ENCODE measurements at places on chromosomes 13 and 19.
A peak's percentile ranks its signal among the peaks of the same experiment; 100 is the strongest.

DNA sequence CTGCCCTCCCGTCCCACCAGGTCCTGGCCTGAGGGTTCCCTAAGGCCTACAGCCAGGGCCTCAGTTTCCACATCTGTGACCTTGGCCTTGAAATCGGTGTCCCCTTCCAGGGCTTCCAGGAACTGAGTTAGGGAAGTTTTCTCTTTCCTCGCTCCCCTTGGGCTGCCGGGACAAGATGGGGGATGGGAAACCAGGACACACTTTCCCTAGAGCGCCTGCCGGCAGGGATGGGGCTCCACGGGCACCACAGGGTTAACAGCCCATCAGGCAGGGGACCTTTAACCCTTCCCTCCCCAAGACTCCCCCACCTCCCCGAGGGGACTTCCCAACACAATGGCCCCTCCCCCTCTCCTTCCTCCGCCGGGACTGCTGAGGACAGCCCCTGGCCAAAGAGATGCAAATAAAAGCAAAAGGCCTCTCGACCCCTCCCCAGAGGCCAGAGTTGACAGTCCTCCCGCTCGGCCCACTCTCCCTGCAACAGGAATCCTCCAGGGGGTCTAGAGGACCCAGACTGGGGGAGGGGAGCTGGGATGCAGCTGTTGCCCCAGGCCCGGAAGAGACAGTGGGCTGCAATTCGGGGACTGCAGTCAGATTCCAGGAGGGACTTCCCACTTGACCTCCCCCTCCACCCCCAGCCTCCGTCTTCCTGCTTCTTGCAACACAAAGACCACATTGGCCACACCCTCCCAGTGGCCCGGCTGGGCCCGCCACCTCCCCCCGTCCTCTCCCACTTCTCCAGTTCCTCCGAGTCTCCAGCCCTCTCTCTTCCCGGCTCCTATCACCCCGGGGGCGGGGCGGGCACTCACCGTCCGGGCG is 3.4 kb downstream of the BBC3 start:
- DNase-seq: no peak

DNA sequence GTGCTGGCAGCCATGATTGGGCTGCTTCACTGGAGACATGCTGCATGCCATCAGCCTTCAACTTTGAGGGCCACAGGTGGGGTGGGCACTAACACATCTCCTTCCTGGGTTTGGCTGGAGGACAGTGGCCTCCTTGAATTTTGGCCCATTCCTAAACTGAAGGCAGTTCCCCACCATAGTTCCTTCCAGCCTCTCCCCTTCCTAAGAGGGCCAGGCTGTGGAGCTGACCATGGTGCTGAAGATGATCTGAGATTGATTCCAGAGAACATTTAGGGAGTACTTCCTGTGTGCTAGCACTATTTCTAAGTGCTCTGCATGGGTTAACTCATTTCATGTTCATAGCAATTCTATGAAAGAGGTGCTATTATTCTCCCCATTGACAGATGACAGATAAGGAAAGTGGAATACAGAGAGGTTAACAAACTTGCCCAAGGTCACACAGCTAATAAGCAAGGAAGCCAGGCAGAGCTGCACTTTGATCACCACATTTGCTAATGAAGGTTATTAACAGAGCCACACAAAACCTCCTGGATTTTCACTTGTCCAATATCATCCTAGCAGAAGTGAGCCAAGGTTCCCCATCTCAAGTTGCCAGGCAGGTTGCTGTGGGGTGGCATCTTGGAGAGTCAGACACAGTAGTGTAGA is 175.3 kb downstream of the ZIC5 start:
- no peak for DNase-seq

GRCh38 chr19:4843647-4843965 is 12.1 kb upstream of the TICAM1 start:
- DNase-seq: no peak

DNA sequence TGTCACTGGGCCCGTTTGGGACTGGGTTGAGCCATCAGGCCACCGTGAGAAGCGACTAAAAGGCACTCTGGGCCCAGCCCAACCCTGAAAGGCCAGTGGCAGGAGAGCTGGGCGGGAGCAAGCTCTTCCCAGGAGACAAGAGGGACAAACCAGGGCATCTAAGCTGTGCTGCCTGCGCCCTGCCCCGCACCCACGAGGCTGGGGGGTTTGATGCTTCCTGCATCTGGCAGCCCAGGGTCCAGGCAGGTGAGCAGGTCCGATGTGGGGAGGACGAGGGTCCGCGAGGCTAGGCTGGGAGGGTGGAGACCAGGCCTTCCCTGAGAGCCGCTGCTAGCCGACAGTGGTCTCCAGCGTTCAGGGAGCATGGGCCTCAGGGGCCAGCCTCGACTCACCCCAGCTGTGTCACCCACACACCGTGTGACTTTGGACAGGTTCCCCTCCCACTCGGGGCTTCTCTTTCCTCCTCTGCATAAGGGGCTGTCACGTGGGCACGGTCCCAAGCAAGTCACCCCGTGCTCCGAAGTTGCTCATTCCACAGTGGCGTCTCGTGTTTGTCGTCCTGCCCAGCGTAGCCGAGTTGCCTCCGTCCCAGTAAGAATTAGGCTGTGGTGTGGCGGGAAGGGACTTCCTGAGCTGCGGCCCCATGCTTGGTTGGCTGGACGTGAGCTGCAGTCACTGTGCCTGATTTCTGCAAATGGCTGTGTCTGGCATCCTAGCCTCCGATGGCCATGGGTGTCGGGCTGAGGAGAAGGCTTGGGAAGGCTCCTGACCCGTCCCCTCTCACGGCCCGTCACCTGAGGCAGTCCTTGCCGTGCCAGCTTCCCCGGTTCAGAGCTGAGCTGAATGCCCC is 15.8 kb downstream of the PLIN4 start:
- no peak for DNase-seq

DNA sequence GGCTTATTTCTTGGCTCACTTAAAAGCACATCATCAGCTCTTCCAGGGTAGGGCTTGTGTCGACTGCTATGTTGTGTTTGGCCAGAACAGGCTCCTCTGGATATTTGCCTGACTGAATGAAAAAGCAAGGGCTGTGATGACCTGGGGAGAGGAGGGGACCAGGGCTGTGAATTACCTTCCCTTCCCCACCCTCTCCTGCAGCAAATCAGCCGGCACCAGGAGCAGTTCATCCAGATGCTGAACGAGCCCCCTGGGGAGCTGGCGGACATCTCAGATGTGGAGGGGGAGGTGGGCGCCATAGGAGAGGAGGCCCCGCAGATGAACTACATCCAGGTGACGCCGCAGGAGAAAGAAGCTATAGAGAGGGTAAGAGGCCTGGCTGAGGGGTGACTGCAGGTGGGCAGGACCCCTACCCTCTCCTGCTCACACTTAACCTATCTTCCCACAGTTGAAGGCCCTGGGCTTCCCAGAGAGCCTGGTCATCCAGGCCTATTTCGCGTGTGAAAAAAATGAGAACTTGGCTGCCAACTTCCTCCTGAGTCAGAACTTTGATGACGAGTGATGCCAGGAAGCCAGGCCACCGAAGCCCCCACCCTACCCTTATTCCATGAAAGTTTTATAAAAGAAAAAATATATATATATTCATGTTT is 4.4 kb downstream of the GADD45GIP1 start:
- DNase-seq: no peak

DNA sequence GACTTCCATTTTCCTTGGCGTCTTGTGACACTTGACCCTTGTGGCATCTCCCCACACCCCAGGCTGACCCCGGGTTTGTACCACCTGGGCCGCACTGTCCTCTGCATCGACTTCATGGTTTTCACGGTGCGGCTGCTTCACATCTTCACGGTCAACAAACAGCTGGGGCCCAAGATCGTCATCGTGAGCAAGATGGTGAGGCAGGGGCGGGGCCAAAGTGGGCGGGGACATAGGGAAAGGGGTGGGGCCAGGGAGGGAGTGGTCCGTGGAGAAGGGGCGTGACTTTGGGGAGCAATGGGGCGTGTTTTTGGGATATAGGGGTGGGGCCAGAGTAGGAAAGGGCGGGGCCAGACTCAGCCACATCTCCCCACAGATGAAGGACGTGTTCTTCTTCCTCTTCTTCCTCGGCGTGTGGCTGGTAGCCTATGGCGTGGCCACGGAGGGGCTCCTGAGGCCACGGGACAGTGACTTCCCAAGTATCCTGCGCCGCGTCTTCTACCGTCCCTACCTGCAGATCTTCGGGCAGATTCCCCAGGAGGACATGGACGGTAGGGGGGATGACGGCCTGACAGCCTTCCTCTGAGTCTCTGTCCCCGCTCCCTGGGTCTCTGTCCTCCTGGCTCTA is 42.8 kb downstream of the TRPM4 start:
- no peak for DNase-seq

- no peak for DNase-seq
Observed at GRCh38 chr19:36169084-36169760, 17.0 kb upstream of the COX7A1 start.

DNA sequence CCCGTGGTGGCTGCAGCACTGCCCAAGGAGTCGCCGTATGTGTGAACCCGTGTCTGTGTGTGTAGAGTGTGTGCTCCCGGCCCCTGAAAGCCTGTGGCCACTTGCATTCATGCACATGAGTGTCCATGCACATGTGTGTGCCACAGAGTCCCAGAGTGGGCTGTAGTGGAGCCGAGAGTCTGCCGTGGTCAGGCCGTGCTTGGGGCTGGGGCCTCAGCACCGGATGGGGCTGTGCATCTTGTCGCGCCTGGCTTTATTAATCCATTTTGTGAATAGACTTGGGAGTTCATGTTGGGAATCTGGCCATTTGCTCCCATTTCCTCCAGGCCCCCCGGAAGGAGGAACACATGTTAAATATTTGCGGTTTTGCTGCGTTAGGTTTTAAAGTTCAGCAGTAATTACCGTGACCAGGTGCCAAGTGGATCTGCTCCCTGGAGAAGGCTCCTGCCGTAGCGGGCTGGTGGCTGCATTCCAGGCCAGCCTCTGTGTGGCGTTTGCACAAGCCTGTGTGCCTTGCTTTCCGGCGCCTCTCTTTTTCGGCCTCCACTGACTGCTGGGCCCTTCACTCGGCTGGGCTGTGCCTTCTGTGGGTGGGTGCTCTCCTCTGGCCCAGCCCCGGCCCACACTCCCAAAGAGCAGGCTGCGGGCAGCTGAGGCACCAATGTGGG is 69.2 kb upstream of the KCTD15 start:
- no peak for DNase-seq

GRCh38 chr13:30862707-30863106 is 43.4 kb upstream of the MEDAG start:
- no peak for DNase-seq

- DNase-seq: no peak
Observed at GRCh38 chr13:40126306-40127085, 471.0 kb downstream of the COG6 start.

DNA sequence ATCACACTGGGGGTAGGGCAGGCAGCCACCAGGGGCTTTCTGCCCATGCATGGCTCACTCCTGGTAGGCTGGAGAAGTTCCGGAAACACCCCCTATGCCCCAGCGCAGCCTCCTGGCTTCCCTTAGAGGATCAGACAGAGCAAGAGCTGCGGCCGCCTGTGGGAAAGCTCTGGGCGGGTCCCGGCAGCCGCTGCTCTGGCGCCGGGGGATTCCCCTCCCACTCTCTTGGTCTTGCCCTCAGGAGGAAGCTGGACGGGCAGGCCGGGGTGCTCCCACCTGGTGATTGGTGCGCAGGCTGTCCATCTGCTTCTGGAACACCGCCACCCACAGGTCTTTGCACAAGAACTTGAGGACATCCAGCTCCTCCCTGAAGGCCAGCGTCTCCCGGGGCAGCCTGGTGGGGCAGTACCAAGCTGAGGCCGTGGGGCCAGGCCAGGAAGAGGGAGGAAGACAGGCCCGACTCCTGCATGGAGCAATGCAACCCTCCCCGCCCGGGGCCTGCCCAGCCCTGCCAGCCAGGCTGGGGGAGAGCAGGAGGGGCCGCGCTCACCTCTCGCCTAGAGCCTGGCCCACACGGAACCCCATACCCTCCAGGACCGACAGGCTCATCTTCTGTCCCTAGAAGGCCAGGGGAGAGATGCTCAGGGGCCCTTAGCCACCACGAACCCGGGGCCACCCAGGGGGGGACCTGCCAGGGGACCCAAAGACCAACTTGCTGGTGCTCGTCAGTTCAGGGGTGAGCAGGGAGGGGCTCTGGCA is 4.0 kb upstream of the NKPD1 start:
- peak; percentile 27 for DNase-seq

DNA sequence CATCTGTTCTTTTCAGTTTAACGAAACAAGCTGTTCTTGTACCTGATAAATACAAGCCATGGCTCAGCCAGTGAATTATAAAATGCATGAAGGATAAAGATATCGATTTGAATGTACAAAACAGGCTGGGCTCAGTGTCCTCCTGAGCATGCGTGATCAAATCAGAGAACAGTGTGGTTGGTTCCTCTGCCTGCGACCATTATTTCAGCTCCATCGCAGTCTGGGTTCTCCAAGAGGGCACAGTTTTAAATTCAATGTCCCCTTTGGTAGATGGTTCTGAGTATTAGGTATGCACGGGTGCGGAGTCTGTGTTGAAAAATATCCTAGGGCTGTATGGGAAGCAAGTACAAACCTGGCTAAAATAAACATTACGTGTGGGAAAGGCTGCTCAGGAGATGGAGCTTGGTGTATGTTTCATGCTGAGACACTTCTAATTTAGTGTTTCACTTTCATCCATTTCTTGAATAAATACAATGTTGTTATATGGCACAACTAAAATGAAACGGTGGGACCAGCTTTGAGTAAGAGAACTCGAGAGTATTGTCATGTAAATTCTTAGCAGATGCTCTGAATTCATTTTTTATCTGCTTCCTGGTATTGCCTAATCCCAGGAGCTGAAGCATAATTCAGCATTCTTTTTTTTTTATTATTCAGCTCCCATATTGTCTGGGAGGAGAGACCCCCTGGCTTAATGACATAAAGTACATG is 458.7 kb downstream of the MYO16 start:
- no peak for DNase-seq

GRCh38 chr19:36488118-36488845 is 1.1 kb downstream of the ZNF566 start:
- DNase-seq: no peak

DNA sequence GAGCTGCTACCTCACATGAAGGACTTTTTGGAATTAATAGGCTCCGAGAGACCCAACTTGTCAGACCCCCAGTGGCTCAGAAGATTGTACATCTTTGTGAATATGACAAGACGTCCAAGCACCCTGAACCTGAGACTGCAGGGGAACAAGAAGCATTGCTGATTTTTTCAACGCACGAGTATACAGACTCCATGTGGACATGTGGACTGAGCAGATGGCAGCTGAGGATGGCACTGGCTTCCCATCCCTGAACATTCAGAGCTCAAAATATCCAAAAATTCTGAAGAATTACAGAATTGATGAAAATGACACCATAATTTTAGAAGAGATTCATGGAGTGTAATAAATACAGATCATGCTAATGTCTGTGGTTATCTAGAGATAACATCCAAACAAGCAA is 254.1 kb downstream of the MZT1 start:
- DNase-seq: no peak

- no peak for DNase-seq
Observed at GRCh38 chr13:91126806-91127205, 220.7 kb upstream of the MIR17HG start.

DNA sequence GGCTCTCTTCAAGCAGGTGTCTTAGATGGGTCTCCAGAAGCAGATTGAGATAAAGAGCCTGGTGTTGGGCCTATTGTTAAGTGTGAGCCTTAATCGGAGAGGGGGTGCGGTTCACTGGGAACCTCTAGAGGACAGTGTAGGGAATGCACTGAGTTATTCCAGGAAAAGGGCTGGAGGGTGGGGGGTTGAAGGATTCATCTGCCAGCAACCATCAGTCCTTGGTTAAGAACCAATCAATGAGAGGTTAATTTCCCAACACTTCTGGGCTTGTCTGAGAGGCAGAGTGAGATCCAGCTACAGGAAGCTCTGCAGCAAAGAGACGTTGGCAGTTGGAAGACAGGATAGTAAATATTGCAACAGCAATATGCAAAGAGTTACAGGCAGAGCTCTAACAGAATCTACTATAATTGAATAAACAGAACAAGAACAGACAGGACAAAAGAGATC is 28.7 kb downstream of the CYP4F2 start:
- no peak for DNase-seq

GRCh38 chr19:38734426-38735256 is 9.6 kb downstream of the CAPN12 start:
- no peak for DNase-seq

All from activated T-helper 1 cell treated with anti-CD3 and anti-CD28 coated beads, Interleukin-2, amount 50 U/mL, for 16 hours (primary cell).